Stimulated activated CD4-positive, alpha-beta T cell treated with anti-CD3 and anti-CD28 coated beads, Interleukin-1b, Interleukin-23, amount 100 ng/mL, for 1 hour (primary cell): ENCODE measurements at places on chromosomes 7 and 10.

GRCh38 chr10:13056456-13057077, 43.4 kb upstream of the OPTN start:
- no peak for DNase-seq

DNA sequence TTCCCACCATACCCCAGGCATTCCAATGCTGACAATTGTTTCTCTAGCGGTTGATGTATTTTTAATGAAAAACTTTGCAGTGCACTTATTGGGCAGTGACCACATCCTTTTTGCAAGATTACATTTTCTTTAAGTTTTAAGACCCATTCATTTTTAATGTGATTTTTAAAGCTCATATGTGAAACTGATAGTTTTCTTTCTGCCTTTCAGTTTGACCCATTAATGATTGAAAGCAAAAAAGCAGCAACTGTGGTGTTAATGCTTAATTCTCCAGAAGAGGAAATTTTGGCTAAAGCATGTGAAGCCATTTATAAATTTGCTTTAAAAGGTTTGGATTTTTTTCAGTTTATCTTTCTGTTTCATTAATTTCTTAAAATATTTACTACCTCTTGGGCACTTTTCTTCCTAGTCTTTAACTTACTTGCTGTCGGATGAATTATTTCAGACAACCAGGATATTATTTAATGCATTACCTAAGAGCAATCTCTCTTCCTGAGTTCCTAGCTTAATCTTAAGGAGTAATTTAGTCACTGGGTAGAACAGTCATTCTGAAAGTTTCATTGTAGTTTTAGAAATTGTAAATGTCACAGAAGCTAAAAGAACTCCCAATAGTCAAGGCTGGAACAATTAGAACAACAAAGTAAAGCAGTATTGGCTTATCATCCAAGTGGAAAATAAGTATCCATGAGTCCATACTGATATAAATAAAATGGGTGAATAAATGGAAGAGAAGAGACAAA, 18.3 kb downstream of the ARMC3 start:
- no peak for DNase-seq

DNA sequence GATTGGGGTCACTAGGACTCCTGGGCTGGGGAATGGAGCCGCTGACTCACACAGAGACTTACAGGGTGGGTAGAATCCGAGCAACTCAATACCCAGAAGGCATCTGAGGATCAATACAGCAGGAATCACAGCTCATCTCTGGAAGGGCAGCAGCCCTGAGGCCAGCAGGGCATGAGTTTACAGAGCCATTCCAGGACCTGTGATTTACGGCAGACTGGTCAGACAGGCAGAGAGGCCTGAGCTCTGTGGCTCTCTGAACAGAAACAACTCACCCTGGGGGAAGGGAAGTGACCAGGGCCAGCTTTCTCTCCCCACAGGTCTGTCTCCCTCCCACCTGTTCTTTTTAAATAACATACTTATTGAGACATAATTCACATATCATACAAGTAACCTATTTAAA, 88.2 kb upstream of the CXCL12 start:
- no peak for DNase-seq

GRCh38 chr10:93954726-93955363, 38.9 kb upstream of the PLCE1 start:
- DNase-seq, result no peak

- DNase-seq, result no peak
Measured at GRCh38 chr10:43689618-43689954, 40.9 kb upstream of the ZNF32 start.

- DNase-seq, result no peak
Measured at GRCh38 chr10:66684581-66684980, 241.3 kb upstream of the LRRTM3 start.

- no peak for DNase-seq
Measured at GRCh38 chr10:132360766-132361447, 28.9 kb downstream of the LRRC27 start.

DNA sequence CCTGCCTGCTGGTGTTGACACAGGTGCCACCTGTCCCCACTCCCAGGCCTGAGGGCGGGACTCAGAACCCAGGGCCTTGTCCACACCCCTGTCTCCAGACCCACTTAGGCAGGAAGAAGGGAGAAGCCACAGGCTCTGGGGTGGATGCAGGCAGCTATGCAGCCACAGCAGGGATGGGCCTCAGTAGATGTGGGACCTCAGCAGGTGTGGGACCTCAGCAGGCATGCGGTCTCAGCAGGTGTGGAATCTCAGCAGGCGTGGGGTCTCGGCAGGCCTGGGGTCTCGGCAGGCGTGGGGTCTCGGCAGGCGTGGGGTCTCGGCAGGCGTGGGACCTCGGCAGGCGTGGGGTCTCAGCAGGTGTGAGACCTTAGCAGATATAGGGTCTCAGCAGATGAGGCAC, 118.0 kb upstream of the PITRM1 start:
- DNase-seq, result no peak

DNA sequence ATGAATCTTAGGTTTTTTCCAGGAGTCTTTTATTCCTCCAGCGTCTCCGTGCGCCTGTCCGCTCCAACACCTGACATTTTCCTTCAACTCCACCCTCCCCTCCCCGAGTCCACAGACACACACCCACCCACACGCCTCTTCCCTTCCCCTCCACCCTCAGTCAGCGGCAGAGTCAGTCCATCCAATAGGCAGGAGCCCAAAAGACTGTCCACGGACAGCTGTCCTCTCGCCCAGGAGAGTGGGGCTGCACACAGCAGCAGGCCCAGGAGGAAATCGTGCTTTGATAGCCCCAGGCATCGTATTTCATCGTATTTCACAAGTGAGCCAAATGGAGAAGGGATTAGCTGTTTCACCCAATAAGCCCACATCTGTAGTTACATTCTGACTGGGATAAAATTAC, 285.1 kb downstream of the ZEB1 start:
- DNase-seq, result no peak

GRCh38 chr7:110095372-110096052, 995.4 kb upstream of the LRRN3 start:
- DNase-seq, result no peak

DNA sequence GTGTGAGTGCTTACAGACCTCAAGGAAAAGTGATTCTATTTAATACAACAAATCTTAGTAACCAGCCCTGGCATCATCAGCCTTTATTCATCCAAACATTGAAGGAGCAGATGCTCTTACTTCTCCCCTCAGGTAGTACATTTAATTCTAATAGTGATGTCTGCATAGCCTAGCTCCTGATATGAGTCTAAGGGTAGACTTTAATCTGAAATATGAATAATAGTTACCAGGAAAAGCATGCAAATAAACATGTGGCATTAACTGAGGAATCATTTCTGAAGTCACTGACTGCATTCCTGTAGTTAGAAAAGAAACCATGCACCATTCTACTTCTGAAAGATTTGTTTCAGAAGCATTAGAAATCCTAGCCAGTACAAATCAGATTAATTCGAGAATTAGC, 25.7 kb upstream of the LMBR1 start:
- DNase-seq, result no peak

GRCh38 chr7:150368884-150369747, 494 bp downstream of the REPIN1 start:
- DNase-seq, result no peak

DNA sequence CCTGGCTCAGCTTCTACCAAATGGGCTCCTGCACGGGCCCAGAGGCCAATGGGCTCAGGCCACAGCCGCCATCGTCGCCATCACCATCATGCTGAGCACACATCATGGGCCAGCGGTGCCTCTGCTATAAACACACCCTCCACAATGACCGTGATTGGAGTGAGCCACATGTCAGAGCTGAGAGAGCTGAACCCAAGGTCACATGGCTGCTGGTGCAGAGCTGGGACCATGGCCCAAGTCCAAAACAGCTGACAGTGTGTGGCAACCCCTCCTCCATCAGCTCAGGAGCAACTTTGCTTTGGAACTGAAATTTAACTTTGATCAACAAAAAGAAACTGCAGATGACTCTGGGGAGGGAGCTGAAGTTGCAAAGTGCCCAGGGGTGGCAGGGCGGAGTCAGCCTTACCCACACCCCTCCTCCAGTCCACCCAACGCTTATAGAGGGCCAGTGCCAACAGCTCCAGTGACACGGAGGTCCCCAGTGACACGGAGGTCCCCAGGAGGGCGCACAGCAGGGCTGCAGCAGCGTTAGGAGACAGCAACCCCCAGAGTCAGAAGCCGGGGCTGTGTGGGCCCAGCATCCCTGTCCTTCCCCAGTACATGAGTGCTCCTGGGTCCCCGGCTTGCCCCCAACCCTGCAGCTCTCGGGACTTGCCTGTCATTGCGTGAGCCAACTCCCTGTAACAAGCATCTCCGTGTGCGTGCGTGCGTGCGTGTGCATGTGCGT, 249.6 kb downstream of the ELFN1 start:
- no peak for DNase-seq

DNA sequence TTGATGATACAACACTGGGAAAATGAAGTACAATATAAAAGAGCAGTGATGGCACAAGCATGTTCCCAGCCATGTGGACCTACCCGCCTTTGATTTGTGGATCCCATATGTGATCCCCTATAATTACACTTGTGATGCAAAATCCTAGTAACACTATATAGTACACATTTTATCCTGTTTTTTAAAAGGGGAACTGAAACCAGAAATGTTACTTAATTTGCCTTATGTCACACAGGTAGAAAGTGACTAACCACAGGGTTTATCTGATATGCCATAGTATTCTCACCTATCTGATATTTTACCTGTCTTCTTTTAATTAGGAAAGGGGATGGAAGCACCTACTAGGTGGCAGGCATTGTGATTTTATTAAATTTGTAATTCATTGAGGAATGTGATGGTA, 35.0 kb downstream of the ARMC3 start:
- no peak for DNase-seq

GRCh38 chr7:134470864-134471263, 12.0 kb upstream of the AKR1B1 start:
- no peak for DNase-seq

GRCh38 chr10:71726580-71727104, 7.1 kb upstream of the C10orf105 start:
- no peak for DNase-seq

GRCh38 chr10:74870191-74870590, 43.8 kb downstream of the KAT6B start:
- no peak for DNase-seq

DNA sequence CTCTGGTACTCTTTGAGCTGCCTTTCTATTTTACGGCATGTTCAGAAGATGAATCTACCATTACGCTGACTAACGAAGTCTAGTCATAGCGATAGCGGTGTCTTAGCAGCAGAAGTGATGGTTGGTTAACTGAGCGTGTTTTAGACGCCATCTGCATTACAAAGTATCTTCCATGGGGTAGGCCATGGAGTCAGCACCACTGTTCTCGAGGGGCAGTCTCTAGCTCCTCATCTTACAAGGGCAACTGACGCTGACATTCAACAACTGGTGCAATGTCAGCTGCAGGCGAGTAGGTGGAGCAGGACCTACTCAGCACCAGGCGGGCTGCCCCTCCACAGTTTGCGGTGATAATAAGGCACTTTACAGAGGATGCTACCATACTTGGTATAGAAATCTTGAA, 88.7 kb downstream of the ADARB2 start:
- no peak for DNase-seq

DNA sequence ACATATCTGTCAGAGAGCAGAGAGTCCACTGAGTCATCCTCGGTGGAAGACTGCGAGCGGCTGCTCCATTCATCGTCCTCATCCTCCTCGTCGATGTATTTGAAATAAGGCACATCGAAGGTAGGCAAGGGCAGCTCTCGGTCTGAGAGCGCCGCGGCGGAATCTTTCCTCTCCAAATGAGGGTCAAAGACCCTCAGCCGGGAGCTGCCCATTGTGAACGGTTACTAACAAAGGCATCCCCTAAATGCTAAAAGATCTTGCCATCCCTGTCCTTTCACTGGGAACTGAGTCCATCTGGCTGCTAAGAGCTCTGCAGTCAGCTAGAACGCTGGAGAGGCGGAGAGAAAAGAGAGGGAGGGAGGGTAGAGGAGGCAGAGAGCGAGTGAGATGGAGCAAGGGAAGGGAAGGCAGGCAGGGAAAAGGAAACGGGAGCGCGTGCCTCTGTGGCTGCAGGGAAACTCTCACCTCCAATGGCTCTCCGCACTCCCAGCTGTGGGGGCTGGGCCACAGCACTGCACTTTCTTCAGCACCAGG, 163.4 kb downstream of the RAPGEF5 start:
- DNase-seq, result no peak

DNA sequence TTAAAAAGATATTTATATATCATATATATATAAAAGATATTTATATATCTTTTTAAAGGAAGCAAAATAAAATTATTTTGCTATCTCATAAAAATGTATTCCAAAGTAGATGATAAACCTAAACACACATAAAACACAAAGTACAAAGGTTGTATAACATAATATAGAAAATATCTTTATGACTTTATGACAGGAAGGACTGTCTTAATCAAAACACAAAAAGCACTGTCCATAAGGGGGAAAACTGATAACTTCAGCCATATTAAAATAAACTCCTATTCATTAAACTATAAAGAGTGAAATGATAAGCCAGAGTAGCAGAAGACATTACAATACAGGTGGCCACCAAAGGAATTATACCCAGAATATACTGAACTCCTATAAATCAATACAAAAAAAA, 34.8 kb downstream of the KDM7A start:
- DNase-seq, result no peak

DNA sequence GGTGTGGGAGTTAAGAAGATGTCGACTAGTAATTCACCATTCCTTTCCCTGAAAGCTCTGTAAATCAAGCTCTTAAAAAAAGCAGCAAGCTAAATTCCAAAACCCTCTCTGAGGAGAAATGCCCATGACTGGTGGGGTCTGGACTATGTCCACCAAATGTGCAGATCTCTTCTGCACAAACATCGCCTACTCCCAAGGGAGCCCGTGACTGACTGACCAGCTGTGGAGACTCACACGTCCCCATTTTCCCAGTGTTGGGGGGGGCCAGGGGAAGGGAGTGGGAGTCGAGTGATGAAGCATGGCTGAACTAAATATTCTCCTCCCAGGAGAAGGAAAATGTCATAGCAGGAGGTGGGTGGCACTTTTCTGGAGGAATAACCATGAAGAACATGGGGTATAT, 164.1 kb upstream of the HPS1 start:
- DNase-seq, result no peak

GRCh38 chr7:93062599-93062998, 55.2 kb downstream of the SAMD9 start:
- DNase-seq, result no peak

GRCh38 chr7:92955081-92955480, 118.7 kb upstream of the CDK6 start:
- no peak for DNase-seq

DNA sequence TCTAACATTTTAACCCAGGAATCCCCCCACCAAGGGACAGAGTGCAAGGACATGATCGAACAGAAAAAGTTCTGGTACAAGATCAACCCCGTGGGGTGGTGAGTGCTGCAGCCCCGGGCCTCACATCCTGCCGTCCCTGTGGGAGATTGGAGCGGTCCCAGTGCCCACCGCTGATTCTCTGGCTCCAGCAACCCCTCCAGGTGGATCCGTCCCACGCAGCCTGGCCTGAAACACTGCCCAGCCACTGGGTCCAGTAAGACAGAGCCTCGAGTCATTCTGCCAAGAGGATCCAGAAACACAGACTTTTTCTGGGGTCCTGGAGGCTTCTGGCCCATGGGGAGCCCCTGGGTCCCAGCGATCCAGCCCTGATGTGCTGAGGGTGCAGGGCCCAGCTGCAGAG, 29.5 kb downstream of the GRIFIN start:
- no peak for DNase-seq
